Right cardiac atrium (tissue), 5 donors: ENCODE measurements at places on chromosomes 12 and 14. TPM values are rescaled to one million over a fixed set of nuclear protein-coding genes. Genes with fewer than 3 reads are reported as not detected.
A peak's percentile ranks its signal among the peaks of the same experiment; 100 is the strongest.

- no peak for DNase-seq
These were observed 227.5 kb upstream of the LMO3 start for GRCh38 chr12:16833376-16834015.

- DNase-seq, result no peak
These were observed 52.4 kb upstream of the MON2 start for GRCh38 chr12:62414180-62414579.

DNA sequence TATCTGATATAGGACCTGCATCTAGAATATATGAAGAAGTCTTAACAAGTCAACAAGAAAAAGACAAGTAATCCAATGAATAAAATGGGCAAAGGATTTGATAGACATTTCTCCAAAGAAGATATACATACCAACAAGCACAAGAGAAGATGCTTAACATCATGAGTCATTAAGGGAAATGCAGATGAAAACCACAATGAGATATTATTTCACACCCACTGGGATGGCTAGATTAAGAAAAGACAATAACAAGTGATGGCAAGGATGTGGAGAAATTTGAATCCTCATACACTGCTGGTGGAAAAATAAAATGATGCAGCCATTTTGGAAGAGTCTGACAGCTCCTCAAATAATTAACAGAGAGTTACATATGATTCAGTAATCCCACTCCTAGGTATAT is 502.6 kb downstream of the FUT8 start:
- DNase-seq, result no peak

- DNase-seq, result no peak
These were observed 278.3 kb downstream of the DPF3 start for GRCh38 chr14:72615451-72616121.

- peak; percentile 90 for DNase-seq
These were observed 890 bp upstream of the KIF26A start for GRCh38 chr14:104137297-104138097.

DNA sequence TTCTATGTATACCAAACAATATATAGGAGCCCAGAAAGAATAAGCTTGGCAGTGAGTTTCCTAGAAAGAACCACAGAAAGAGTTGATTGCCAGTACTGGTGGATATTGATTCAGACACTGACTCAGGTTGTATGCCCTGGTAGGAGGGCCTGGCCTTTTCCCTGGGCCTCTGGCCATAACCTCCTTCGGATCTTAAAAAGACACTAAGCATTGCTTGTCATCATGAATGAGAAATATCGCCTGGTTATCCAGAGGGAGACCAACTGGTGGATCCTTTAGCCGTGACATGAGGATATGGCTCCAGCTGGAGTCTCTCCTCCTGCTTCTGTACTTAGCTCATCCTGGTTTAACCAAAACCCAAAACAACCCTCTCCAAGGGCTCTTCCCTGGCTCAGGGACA is 231.5 kb downstream of the MSRB3 start:
- no peak for DNase-seq

LTBP2 gene
- 13.9 TPM for total RNA-seq

SYNDIG1L gene
- total RNA-seq, result 0.09 TPM

TAS2R14 gene
- total RNA-seq, result 0.60 TPM

CHURC1 gene
- total RNA-seq, result 78.6 TPM

RNASE3 gene
- 0.69 TPM for total RNA-seq

BATF gene
- total RNA-seq, result 0.54 TPM

NDUFA12 gene
- total RNA-seq, result 307 TPM
